ENCODE measurements at places on chromosomes 4 and X.

DNA sequence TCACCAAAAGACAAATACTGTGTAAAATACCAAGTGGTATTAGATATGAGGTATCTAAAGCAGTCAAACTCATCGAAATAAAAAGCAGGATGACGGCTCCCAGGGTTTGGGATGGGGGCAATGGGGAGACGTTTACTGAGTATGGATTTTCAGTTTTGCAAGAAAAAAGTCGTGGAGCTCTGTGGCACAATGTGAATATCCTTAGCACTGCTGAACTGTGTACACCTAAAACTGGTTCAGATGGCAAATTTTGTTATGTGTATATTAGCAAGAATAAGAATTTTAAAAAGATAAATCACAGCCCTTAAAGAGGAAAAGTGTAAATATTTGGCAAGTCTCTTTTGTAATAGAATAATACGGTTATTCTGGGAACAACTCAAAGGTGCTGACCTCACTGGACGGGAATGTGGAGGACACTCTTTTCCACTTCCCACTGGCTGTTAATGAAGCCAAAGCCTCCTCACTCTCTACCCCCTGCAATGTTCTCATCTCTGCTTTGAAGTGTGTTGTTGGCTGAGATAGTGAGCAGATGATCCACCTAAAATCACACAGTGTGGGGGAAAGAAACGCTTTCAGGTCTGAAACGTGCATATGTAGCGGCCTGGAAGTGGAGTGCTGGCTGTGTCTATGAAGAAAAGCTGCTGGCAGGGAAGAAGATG, 49.2 kb downstream of the SEL1L3 start:
- peak; percentile 56 for DNase-seq

- no peak for DNase-seq
Observed at GRCh38 chrX:24479924-24480323, 14.8 kb downstream of the PDK3 start.

DNA sequence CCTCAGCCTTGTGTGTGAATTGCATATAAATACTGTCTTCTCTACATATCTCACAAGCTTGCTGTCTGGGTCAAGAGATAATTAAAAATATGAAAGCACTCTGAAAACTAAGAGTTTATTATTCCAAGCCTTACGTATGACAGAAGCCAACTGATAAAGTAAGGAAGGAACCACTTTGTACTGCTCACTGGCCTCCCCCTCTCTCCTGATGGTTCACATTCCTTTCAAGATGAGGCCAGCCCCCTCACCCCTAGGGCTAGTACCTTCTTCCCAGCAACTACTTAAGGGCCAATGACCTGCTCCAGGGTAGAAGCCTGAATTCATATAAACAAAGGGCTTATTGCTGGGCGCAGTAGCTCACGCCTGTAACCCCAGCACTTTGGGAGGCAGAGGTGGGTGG, 5.4 kb upstream of the SOWAHD start:
- no peak for DNase-seq

- DNase-seq, result no peak
Observed at GRCh38 chrX:41009850-41010846, 75.1 kb upstream of the USP9X start.

- DNase-seq, result no peak
Observed at GRCh38 chr4:100189820-100190642, at the start of gene DDIT4L. Gene DDIT4L, minus strand, starts transcription at chr4:100190468. Its CDS starts 485 bp downstream, at chr4:100189983.

DNA sequence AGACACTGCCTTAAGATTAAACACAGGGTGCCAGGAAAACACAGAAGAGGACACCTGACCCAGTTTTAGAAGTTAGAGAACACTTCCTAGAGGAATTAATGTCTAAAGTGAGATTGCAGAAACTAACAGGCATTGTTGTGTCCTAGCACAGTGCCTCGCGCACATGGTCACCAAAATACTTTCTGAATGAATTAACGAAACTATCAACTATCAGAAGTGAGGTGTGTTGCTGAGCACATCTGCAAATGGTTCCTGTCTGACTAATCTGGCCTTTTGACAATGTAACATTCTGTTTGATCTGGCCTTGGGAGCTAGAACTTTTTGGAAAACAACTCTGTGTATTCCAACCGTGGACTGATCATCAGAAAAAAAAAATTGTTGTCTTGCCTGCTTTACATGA, 556.8 kb upstream of the LCORL start:
- no peak for DNase-seq

GRCh38 chr4:1175635-1176229, 3.3 kb upstream of the SPON2 start:
- DNase-seq, result no peak

DNA sequence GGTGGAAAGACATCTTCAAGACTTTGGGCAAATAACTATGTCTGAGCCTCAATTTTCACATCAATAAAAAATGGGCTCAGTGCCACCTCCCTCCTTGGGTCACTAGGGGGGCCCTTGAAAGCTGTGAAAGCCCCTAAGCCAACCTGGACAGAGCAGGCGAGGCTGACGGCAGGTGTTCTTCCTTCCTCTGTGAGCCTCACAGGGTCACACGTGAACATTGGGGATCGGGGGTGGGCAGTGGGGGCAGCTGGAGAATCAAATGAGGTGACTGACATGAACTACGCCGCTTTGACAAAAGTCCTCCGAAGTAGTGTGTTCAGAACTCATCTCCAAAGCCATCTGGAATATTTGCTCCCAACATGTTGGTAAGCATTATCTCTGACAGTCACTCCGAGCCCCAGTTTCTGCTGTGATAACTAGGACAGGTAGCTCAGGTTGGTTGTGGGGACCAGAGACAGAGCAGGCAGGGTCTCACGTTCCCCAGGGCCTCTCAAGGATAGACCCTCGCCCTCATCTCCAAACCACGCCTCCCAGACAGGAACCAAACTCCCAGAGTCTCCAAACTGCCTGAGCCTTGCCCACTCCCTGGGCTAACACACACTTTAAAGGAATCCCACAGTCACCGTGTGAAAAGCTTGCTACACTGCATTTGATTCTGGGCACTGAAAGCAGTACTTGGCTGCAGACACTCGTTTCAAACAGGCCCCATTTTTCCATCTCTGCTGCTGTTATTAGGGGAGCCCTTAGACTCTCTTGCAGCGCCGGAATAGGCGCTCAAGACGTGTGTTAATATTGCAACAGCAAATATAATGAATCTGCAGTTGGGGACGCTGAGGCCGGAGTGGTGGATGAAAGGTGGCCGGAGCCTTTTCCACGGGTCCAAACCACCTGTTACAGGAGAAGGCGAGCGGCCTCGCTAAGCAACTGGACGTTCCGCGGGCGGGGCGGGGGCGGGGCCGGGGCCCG, 717 bp upstream of the WFS1 start:
- DNase-seq, result no peak

All from HS-27A (cell line).